ENCODE measurements at places on chromosomes 2 and 18.

GRCh38 chr2:59217360-59217759 lies 976.2 kb upstream of the FANCL start:
- DNase-seq: no peak

- DNase-seq: no peak
Measured at GRCh38 chr2:100833331-100833730, 13.4 kb downstream of the NPAS2 start.

GRCh38 chr18:27966881-27967280 lies 210.0 kb downstream of the CDH2 start:
- no peak for DNase-seq

- DNase-seq: no peak
Measured at GRCh38 chr18:37533647-37534584, 31.7 kb downstream of the CELF4 start.

GRCh38 chr2:181778621-181779201 lies 98.4 kb upstream of the NEUROD1 start:
- DNase-seq: no peak

DNA sequence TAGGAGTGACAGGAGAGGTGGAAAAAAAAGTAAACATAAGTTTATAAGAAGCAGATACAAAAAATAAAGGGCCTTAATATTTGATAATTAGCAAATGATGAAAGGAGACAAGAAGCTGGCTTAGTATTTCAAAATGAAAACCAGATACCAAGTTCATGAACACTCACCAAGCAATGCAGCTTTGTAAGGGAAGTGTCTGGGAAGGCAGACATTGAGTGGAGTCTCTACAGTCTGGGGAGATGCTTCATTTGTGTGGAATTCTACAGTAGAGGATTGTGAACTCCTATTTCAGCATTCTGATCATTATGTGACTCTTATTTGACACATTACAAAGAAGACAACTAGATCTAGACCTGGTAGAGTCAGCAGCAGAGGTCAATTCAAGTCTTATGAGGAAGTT lies 1072.7 kb downstream of the DSC3 start:
- no peak for DNase-seq

DNA sequence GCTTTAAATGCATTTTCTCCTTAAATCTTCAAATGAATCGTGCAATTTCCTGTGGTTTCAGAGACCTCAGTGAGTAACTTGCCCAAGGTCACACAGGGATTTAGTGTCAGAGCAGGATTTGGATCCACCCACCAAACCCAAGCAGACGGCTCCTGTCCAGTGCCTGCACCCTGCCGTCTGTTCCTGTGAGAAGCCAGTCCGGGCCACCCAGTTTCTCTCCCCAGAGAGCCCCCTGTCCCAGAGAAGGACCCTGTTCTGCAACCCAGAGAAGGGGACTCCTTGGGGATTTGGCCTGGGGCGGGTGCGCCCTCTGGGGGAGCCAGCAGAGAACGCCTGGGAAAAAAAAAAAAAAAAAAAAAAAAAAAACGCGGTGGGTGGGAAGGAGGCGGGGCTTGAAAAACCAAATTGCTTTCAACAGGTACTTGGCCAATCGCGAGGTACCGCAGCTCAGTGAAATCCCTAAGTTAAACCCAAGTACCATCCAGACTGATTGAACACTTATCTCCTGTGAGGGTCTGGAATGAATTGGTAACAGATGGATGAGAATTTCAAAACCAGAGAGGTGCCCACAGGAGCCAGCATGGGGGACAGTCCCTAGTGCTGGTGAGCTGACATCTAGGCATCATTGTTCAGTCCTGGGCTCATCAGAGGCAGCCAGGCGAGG lies 30.9 kb upstream of the REEP1 start:
- DNase-seq: no peak

DNA sequence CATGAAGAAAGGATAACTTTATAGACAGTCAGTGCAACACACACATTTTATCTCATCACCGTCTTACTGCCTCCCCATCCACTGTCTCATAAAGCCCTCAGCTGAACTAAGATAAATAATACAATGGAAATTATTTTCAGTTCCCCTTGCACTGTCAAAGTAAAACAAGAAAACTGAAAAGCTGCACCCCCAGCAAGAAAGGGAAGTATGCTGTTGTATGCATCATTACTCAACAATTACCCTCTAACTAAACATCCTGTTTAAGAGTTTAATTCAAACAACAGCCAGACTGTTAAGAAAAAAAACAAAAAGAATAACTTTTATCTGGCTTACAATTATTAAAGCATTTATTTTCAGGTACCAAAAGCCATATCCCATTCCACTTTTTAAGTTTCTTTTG lies 25.0 kb downstream of the MPPE1 start:
- DNase-seq: no peak

GRCh38 chr18:24024425-24024824 lies 9.9 kb downstream of the TTC39C start:
- no peak for DNase-seq

GRCh38 chr18:26812462-26812861 lies 53.0 kb downstream of the AQP4 start:
- no peak for DNase-seq

DNA sequence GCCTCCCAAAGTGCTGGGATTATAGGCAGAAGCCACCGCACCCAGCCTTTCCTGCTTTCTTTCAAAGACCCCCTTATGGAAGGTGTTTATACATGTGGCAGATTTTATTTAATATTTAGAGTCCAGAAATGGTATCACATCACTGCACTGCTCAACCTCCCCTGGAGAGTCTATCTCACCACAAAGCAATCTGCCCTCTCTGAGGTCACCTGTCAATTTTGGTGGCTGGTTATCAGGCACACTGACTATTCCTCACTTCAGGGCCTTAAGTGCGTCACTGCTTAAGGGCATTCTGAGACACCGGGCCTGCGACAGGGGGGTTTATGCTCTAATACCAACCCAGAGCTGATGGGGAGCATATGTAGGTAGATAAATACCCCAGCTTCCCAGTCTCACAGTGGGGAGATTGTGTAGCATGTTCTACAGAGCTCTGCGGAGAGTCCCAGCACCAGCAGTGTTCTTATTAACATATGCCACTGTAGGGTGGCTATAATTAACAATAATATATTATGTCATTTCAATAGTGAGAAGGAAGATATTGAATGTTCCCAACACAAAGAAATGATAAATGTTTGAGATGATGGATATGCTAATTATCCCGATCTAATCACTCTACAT lies 42.7 kb upstream of the ZDBF2 start:
- DNase-seq: no peak

GRCh38 chr18:13324880-13325279 lies 106.3 kb downstream of the LDLRAD4 start:
- DNase-seq: no peak

GRCh38 chr18:44958455-44958854 lies 277.8 kb downstream of the SETBP1 start:
- no peak for DNase-seq

- DNase-seq: no peak
Measured at GRCh38 chr2:205296959-205297358, 385.3 kb upstream of the NRP2 start.

DNA sequence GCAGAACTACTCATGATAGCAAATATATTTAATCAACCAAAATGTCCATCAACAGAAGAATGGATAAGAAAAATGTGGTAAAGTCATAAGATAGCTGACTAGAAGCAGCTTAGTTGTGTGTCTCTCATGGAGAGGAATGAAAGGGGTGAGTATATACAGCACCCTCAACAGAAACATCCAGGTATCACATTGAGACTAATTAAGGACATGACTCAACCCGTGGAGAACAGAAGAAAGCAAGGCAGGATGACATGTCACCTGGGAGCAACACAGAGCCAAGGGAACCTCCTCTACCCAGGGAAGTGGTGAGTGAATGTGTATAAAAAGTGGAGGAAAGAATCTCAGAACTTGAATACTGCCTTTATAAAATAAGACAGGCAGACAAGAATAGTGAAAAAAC lies 1695.0 kb upstream of the CELF4 start:
- no peak for DNase-seq

- DNase-seq: no peak
Measured at GRCh38 chr18:2146092-2146491, 425.2 kb downstream of the METTL4 start.

DNA sequence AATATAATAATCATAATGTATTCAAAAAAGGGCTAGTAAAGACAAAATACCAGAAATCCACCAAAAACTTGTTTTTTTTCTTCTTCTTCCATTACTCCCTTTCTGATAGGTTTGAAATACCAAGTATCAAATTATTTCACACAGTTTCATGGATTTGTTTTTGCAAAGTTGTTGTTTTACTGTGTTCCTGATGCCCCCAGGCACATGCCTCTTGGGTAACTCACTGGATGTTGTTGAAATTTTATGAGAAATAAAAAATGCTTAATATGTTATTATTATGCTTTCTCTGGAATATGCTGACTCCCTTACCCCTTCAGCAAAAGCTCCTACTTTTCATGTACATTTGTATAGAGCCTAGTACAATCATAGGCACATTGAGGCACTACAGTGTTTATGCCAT lies 419.6 kb downstream of the NRXN1 start:
- DNase-seq: no peak

DNA sequence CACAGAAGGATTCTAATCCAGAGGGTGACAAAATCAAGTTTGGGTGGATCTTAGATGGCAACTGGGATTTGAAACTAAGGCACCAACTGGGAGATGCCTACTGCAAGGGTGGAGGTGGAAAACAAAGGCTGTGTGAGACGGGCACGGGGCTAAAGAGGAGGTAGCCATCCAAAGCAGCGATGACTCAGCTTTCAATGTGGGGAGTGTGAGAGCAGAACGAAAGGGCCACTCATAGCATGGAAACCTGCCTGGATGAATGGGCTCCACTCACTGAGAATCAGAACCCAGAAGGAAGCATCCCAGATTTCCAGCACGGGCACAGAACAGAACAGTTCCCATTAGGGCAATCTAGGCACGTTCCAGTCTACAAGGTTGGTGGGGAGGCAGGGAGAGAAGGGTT lies 159.5 kb downstream of the COL4A4 start:
- DNase-seq: no peak

GRCh38 chr18:47204908-47205522 lies 28.9 kb upstream of the IER3IP1 start:
- no peak for DNase-seq

DNA sequence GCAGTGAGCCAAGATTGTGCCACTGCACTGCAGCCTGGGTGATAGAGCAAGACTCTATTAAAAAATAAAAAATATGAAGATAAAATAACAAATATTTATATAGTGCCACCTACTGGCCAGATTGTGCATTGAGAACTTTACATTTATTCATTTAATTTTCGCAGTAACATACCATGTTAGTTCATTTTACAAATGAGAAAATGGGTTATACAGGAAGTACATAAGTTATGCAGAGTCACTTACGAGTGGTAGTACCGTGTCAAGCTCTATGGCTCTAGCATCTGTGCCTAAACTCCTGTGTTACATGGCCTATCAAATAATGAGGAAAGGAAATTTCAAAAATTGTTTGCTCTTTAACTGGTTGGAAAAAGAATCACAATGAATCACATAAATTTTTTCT lies 27.9 kb downstream of the RIF1 start:
- DNase-seq: no peak

- no peak for DNase-seq
Measured at GRCh38 chr18:916562-916961, 11.9 kb downstream of the ADCYAP1 start.

DNA sequence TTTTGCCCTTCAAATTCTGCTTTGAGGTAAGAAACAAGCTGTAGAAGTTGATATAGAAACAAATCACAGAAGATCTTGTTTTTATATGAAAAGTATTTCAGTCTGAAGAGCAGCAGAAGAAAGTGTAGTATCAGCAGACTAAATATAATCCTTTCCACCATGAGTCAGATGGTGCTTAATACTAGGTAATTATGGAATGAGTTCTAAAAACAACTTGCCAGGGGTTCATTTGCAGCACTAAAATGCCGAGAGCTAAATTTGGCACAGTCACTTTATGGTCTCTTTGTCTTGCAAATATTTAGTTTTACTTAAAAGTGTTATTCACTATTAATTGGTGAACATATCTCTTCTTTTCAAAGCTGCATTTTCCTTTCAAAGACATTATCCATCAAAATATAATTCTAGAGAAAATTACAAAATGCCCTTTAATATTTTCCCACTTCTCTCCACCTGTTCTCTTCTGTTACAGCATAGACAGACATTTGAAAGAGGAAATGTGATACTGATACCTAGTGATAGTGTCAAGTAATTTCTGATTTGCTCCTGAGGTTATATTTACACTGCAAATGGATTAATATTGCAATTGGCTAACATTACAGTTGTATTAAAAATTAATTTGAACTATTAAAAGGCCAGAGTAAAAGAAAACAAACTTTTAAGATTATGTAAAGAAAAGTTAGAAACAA lies 5.3 kb downstream of the MYL1 start:
- DNase-seq: no peak

- no peak for DNase-seq
Measured at GRCh38 chr2:73593680-73594079, 48.5 kb downstream of the NAT8 start.

DNA sequence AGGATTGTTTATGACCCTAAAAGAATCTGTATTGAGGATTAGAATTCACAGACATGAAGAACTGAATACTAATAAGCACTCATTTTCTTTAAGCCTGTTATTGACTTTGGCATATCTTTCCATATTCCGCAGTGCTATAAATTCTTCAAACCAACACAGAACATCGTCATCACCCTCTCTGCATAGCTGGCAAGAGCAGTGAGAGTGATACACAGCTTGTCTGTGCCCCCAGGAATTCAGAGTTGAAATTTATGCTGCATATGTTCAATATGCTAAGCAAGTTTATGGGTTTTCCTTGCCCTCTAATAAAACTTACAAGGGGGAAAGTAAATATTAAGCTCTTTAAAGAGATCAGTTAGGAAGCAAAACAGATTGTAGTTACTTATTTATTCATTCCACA lies 32.7 kb downstream of the CTLA4 start:
- DNase-seq: no peak

DNA sequence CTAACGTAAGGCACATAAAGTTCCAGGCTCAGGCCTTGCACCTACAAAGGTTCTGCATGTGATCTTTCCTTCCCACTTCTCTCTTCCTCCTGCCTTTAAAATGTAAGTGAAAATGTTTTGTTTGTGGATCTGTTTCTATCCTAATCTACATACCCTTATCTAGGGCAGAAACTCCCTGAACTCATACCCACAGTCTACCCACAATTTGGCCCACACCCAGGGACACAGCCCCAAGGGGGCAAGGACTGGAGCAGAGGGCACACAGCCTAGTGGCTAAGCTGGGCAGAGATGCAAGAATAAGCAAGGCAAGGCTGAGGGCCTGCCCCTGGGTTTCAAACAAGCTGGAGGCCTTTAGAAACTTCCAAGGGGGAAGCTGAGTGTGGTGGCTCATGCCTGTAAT lies 71.0 kb downstream of the HS1BP3 start:
- no peak for DNase-seq

DNA sequence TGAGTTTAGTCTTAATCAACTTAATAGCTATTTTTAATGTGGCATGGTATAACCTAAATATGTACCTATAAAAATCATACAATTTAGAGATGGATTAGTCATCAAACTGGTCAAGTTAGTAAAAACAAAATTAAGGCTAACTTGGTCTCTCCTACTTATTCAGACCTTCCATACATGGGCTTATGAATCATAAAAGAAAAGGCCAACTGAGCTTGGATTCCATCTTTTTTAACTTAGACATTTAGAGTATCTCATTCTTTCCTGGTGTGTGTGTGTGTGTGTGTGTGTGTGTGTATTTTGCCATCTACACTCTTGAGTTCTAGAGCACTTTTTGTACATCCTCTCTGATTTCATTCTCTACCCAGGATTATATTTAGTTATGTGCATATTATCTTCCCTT lies 637.5 kb downstream of the PLCL1 start:
- DNase-seq: no peak

- no peak for DNase-seq
Measured at GRCh38 chr2:21690005-21690404, 566.2 kb downstream of the TDRD15 start.

Data from brain pericyte (primary cell).